ENCODE measurements at places on chromosomes 1 and 21.

- DNase-seq: no peak
Measured at GRCh38 chr1:109642626-109643025, 13.3 kb upstream of the GSTM4 start.

GRCh38 chr1:228702433-228702832 is 32.8 kb upstream of the RHOU start:
- no peak for DNase-seq

GRCh38 chr1:27773826-27774445 is 917 bp downstream of the STX12 start:
- DNase-seq: no peak

DNA sequence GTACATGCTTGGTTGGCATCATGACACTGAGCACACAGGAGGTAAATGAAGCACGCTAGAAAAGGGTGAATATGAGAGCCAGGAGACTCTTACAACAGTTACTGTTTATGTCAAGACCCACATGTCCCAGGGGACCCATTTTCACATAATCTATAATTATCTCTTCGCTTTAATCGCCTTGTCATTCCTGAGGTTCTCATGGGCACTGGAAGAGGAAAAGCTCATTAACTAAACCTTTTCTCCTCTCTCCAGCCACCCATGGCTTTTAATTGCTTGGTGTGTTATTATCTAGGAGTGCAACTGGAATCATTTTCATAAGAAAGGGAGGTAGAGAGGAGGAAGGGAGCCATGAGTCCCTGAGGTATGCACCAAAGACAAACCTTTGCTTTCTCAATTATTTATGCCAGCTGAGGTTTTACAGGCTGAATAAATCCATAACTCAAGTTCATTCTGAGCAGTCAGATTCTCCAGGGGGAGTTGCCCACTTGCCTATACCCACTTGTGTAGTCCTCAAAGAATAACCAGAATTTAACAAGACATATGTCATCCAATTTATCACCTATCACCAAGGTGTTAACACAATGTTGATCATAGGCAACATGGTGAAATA is 77.4 kb downstream of the ACBD6 start:
- DNase-seq: no peak

DNA sequence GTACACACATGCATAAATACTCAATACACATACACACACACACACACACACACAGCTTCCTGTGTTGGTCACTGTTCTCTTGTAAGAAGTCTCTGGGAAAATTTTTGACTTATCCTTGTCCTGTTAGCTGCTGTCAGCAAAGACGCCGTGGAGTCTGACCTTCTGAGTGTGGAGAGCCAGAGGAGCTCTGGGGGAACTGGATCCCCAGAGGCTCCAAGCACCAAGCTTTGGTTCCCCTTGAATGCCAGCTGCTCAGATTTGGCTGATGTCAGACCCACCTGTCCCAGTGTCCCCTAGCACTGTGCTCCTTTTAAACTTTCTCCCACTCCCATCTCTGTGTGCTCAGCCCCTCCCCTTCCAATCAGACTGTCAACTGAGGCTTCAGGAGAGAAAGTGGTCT is 319.1 kb downstream of the CAMTA1 start:
- DNase-seq: no peak

DNA sequence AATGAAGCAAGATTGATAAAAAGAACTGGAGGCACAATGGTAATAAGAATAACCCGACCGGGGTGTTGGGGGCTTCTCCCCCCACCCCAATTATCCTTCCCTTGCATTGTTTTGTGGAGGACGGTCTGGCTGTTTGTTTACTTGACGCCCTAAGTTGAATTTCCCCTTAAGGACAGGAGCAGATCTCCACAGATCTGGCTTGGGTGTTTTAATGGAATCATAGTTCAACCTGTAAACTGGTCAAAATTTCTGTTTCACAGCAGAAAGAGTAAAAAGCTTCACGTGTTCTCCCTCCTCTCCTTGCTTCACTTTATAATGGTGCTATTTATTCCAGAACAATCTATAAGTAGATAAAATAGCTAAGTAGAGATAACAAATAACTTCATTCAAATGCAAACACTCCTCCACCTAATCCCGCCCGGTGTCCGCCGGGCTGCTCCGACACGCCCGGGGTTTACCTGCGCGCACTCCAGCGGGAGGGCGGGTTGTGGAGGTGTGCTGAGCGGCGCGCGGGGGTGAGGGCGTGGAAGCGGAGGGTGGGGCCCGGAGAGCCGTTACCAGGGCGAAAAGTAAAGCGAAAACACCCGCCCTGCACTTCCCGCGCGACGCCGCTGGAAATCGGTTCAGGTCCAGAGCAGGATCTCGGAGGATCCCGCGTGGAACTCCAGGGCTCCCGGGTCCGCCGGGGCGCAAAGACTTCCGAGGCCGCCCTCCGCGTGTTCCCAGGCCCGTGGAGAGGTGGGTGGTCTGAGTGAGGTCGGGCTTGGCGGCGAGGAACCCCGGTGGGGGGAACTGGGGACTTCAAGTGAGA is 2.0 kb upstream of the ATF3 start:
- peak; percentile 22 for DNase-seq

GRCh38 chr1:94602316-94602715 is 60.8 kb upstream of the F3 start:
- DNase-seq: no peak

- no peak for DNase-seq
Measured at GRCh38 chr1:52454779-52455178, 50.4 kb downstream of the PRPF38A start.

GRCh38 chr1:211490821-211491415 is 1.0 kb downstream of the RD3 start:
- DNase-seq: no peak

- DNase-seq: no peak
Measured at GRCh38 chr1:78491451-78492071, 787 bp downstream of the PTGFR start.

- DNase-seq: no peak
Measured at GRCh38 chr1:214761030-214761429, 158.0 kb downstream of the CENPF start.

- no peak for DNase-seq
Measured at GRCh38 chr1:22711591-22712501, 1.2 kb downstream of the EPHB2 start.

DNA sequence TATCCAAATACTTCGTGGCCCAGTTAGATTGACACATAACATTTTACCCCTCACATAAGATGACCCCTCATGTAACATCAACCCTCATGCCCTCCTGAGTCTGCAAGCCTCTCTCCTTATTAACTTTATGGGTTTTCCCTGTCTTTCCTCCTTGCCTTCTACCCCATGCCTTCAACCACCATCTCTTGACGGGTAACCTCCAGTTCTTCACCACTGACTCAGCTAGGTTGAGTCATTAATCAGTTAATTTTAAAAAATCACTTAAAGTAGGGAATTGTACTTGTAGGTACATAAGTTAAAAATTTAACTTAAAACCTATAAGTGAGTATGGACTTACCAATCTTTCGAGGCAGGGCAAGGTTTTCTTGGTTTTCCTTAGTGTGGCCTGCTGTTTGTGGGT is 330.7 kb downstream of the CAMTA1 start:
- no peak for DNase-seq

GRCh38 chr1:162283657-162284056 is 93.0 kb downstream of the SPATA46 start:
- DNase-seq: no peak

DNA sequence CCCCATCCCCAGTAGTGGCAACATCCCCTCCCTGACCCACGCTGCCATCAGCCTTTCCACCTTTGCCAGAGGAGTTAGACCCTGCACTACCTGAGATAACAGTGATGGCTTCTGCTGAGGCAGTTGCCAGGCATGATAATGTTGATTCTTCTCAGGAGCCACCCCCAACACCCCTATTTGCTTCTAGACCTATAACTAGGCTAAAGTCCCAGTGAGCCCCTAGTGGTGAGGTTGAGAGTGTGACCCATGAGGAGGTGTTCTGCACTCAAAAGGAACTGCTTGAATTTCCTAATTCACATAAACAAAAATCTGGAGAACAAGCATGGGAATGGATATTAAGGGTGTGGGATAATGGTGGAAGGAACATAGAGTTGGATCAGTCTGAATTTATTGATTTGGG is 159.6 kb upstream of the COL11A1 start:
- no peak for DNase-seq

DNA sequence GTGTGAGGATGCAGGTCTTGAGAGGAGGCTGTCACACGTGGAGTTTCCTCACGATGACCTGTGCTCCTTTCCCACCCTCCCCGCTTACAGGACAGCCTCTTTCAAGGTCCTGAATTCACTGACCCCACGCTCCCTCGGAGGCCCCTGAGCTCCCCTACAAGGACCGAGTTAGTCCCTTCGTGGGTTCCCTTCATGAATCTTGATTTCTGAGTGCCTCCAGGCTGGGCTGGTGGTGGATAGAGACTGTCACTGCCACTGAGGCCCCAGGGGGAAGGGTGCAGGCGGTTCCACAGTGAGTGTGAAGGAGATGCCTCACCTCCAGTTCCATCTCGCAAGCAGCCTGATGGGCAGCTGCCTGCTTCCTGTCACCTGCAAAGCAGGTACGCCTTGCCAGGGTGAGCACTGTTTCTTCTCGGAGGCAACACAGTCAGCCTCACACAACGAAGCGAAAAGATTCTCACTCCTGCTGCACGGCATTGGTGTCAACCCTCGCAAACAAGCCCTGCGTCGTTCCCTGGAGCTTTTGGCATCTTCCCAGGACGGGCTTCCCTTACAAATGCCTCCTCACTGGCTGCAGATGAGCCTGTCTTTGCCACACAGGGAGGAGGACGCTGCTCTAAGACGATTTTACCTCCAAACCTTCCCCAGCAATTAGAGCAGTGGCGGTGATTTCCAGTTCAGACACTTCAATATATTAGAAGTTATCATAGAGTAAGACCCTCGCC is 26.7 kb upstream of the PCP4 start:
- DNase-seq: no peak

- no peak for DNase-seq
Measured at GRCh38 chr1:171941920-171942319, 100.6 kb downstream of the DNM3 start.

DNA sequence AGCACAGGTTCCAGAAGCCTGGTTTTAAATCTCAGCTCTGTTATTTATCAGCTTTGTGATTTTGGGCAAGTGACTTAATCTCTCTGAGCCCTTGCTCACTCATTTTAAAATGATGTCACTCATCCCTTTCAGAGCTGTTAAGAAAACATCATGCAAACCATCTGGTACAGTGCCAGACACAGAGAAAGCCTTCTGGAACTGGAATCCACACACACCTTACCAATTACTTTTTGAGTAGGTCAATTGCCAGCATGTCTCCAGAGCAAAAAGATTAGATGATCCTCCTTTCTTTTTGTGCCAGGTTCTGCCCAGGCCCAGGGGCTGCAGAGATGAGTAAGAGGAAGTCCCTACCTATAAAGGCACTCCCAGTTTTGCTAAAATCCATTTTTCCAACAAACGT is 61.3 kb downstream of the ROR1 start:
- no peak for DNase-seq

GRCh38 chr1:226608699-226609505 is 60.3 kb downstream of the STUM start:
- peak; percentile 54 for DNase-seq

DNA sequence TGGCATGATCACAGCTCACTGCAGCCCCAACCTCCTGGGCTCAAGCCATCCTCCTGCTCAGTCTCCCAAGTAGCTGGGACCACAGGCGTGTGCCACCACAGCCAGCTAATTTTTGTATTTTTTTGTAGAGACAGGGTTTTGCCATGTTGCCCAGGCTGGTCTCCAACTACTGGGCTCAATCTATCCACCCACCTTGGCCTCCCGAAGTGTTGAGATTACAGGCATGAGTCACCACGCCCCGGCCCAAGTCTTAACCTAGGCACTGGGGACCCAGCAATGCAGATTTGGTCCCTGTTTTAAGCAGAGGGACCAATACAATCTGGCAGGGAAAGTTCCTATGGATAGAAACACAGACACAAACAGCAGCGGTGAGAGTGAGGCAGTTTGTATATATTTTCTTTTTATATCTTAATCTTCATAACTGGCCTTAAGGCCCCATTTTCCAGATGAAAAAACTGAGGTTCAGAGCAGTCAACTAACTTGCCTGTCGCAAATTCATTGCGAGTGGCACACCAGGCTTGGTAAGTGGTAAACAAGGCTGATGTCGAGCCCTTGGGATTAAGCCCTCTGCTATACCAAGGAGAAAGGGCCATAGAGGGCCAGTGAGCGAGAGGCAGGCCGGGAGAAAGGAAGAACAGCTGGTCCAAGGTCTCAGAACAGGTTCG is 77.8 kb upstream of the TINAGL1 start:
- DNase-seq: no peak

DNA sequence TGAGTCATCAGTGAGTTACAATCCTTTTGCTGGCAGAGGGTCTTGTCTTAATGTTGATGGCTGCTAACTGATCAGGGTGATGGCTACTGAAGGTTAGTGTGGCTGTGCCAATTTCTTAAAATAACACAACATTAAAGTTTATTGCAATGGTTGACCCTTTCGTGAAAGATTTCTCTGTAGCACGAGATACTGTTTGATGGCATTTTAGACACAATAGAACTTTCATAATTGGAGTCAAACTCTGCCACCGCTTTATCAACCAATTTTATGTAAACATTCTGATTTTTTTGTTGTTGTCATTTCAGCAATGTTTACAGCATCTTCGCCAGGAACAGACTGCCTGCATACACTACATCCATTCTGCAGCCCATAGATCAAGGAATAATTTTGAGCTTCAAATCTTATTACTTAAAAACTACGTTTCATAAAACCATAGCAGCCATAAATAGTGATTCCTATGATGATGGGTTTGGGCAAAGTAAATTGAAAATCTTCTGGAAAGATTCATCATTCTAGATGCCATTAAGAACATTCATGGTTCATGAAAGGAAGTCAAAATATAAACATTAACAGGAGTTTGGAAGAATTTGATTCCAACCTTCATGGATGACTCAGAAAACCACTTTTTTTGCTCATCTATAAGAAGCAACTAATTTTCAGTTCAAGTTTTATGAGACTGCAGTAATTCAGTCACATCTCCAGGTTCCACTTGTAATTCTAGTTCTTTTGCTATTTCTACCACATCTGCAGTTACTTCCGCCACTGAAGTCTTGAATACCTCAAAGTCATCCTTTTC is 85.9 kb downstream of the TYW3 start:
- DNase-seq: no peak

GRCh38 chr1:246971090-246971721 is 36.7 kb downstream of the ZNF695 start:
- DNase-seq: peak; percentile 11

DNA sequence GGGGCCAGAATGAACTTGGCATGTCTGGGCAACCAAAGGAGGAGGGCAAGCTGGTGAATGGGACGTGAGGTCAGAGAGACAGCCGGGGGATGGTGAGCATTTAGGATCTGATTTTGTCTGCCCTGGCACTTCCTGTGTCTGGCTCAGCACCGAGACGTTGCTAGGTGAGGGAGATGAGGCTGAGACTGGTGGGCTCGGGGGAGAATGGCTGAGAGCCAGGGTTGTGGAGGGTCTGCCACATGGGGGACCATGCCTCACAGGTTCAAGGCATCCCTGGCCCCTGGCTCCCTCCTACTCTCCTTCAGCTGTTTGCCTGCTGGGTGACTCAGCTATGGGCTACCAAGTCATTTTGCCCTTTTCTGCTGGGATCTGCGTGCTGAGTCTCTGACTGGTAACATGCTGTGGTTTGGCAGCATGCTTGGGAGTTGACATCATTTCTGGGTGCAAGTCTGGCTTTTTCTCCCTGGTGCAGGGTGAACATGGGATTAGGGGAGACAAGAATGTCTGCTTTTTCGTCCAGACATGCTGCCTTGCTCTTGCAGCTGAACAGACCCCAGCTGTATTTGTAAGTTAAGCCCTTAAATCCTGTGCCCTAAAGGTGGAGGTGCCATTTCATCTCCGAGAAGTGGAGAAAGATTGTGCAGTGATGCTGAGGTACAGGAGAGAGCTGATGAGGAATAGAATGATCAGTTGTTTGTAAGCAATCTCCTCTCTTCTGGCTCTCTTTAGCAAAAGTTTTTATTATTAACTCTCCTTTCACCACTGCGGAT is 17.6 kb downstream of the GALNT2 start:
- DNase-seq: peak; percentile 49
